Lung microvascular endothelial cell (primary cell): ENCODE measurements at places on chromosomes 5 and 9.

DNA sequence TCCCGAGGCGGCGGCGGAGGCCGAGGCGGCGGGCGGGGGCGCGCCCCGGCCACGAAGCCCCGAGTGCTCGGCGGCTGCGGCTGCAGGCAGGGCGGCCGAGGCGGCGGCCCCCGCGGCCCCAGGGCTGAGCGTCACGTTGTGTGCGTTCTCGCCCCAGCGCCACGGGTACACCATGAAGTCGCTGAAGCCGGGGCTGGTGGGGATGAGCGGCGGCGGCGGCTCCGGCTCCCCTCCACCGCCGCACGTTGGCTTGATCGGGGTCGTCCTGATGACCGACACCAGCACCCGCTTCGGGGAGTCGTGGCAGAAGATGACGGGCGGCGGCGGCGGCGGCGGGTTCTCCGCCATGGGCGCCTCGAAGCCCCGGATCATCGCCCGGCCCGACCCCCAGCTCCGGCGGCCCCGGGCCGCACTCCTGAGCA lies 498 bp downstream of the ZNF367 start:
- peak; percentile 15 for DNase-seq

DNA sequence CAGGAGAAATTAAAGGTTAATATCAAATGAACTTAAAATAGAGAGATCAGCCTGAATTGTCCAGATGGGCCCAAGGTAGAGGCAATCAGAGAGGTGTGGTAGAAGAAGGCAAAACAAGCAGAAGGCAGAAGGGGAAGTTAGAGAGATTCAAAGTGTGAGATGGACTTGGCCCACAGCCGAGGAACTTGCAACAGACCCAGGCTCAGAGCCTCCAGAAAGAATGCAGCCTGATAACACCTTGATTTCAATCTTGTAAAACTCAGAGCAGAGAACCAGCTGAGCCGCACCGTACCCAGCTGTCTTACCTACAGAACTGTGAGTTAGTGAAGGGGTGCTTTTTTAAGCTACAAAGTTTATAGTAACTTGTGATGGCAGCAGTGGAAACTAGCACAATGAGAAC lies 190.9 kb downstream of the RFK start:
- DNase-seq = no peak

- no peak for DNase-seq
These were observed 187.1 kb downstream of the ELAVL2 start for GRCh38 chr9:23638837-23639426.

DNA sequence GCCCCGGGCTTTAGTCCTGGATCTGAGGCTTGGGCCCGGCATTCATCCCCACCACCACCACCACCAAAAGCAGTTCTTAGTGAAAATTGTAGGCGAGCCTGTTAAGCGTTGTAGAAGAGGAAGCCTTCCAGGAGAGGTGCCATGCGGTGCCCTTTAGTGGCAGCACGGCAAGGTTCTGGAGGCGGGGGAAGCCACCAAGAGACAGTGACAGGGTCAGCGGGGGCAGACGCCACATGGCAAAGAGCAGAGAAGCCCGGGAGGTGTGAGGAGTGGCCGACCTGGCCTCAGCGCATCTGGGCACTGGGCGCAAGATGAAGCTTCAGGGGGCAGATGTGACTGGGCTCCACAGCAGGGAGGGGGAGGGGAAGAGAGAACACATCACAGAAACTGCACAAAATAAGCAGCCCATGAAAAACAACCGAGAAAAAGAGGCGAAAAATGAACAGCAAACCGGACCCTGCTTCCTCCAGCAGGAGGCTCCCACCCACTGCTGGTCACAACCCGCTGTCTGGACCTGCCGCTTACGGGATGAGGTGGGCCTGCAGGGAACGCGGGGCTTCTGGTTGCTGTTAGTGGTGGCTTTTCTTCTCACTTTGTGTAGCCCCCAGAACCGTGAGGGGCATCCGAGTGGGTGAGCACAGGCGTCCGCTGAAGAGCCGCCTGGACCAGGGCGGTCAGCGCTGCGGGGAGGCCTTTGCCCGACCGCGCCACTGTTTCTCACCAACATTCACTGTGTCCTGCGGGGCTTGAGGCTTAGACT lies 4.3 kb downstream of the LRRC14B start:
- DNase-seq = no peak
